ENCODE measurements at places on chromosomes 13 and 19.
A peak's percentile ranks its signal among the peaks of the same experiment; 100 is the strongest.

DNA sequence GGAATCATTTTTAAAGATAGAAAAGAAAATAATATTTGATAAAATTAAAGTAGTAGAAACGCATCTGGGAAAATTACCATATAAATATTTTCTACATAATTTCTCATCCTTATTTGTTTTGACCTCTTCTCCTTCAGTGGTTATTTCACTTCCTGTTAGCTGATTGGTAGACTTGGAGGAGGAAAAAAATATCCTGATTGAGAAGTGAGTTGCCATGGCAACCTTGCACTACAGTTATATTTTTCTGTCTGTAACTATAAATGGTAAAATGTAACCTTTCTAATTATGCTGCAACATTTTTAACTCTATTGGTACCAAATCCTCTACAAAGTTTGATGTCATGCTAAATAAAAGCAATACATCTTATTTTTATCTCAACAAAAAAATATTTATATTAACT lies 45.2 kb downstream of the SCEL start:
- DNase-seq, result no peak

- DNase-seq, result no peak
These were observed 130.9 kb downstream of the SHISA2 start for GRCh38 chr13:25920931-25921330.

DNA sequence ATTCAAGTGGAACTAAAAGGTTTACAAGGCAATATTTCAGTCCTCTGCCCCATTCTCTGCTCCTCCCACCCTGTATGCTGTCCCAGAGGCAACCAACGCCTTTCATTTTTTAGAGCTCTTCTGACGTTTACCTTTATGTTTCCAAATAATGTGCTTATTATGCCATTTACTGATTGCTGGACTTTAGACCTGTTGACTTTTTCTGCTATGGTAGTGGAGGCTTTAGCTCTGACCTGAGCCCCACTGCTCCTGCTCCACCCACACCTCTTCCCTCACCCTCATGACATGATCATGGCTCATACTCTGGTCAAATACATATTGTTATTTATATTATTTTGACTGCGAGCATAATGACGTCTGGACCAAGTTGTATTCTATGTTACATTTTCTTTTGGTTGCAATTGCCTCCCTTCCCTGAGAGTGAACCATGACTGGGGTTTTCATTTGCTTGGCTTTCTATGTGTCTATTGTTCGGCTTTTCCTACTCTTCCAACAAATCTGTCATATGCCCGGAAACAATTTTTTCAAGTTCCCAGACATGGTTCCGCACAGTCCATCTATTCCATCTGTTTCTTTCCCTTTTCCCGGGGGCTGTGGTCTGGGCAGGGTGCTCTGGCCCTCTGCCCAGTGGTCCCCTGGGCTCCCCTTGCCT lies 31.4 kb upstream of the GJB6 start:
- no peak for DNase-seq

DNA sequence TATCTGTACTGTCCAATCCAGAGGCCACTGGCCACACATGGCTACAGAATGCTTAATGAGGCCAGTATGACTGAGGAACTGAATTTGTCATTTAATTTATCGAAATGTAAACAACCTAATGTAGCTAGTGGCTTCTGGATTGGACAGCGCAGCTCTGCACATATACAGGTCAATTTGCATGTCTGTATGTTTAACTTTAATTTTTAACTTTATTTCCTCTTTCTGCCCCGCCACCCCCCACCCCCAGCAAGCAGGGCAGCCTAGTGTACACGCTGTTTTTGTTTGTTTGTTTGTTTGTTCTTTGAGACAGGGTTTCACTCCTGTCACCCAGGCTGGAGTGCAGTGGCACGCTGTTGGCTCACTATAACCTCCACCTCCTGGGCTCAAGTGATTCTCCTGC lies 15.5 kb downstream of the ZSWIM9 start:
- DNase-seq, result no peak

DNA sequence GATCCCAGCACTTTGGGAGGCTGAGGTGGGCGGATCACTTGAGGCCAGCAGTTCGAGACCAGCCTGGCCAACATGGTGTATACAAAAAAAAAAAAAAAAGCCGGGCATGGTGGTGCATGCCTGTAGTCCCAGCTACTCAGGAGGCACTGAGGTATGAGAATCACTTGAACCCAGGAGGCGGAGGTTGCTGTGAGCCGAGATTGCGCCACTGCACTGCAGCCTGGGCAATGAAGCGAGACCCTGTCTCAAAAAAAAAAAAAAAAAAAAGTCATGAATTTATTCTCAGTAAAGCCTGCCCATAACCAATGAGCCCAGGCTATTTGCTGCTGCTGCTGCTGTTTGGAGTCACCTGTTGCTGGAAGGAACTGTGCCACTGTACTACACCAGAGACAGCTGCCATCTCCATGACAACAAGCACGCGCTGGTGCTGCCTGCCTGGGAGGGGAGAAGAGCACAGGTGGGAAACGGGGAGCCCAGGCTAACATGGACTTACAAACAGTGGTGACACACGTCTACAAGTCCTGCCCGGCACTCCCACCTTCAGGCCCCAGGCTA lies 11.3 kb downstream of the ZFR2 start:
- no peak for DNase-seq

DNA sequence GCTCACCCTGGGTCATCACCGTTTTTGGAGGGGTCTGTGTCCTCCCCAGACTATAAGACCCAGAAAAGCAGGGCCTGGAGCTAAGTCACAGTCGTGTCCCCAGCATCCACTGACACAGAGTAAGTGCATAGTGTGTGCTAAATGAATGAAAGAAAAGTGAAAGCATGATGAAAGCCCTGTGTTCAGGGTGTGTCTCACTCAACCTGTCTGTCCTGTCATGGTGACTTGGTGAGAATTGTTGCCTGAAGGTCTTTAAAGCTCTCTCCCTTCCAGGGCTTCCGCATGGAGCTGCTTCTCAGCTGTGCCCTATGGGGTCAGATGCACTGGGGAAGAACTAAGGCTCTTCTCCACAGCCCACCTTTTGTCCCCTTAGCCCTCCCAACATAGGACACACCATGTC lies 20.5 kb upstream of the IGFL1 start:
- no peak for DNase-seq

DNA sequence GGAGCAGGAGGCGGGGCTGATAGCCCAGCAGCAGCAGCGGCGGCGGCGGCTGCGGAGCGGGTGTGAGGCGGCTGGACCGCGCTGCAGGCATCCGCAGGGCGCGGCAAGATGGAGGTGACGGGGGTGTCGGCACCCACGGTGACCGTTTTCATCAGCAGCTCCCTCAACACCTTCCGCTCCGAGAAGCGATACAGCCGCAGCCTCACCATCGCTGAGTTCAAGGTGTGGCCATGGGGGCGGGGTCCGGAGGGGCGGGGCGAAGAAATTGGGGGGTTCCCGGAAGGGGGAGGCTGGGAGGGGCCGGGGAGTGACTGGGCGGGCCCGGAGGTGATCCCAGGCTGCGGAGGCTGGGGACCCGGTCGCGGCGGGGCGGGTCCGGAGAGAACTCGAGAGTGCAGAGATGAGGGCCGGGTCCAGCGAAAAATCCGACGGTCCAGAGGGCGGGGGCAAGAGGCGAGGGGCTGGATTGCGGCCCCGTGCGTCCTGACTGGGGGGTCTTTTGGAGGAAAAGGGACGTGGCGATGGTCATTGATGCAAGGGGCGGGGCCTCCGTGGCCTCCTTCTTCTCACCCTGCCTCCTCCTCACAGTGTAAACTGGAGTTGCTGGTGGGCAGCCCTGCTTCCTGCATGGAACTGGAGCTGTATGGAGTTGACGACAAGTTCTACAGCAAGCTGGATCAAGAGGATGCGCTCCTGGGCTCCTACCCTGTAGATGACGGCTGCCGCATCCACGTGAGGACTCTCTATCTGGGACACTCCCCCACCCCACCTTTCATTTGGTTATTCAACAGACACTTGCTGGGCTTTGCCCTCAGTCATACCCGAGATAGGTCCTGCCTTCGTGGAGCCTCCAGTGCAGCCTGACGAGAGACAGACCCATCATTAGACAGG lies at the start of gene TBCB:
Gene TBCB (plus strand): TSS at position 16 of the 891 bp plus-strand sequence. CDS start 93 bp downstream, at position 109.
- no peak for DNase-seq

DNA sequence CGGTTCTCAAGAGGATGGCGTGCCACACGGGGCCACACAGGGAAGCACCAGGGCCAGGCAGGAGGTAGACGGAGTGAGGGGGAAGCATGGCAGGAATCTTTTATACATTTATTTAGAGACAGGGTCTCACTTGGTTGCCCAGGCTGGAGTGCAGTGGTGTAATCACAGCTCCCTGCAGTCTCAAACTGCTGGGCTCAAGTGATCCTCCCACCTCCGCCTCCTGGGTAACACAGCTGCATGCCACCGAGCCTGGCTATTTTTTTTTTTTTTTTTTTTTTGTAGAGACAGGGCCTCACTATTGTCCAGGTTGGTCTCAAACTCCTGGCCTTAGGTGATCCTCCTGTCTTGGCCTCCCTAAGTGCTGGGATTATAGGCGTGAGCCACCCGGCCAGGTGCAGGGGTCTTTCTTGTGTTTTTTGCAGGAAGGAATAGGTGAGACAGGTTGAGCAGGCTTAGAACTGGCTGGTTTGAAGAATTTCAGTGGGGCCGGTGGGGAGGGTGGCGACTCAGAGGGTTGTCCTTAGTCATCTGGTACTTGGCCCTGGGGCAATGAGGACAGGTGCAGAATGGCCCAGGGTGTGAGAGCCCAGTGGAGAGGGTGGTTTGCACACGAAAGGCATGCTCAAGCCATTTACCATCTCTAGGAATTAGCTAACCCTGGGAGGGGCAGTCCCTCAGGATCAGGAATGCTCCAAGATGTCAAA lies 7.6 kb downstream of the SSC5D start:
- DNase-seq, result no peak

DNA sequence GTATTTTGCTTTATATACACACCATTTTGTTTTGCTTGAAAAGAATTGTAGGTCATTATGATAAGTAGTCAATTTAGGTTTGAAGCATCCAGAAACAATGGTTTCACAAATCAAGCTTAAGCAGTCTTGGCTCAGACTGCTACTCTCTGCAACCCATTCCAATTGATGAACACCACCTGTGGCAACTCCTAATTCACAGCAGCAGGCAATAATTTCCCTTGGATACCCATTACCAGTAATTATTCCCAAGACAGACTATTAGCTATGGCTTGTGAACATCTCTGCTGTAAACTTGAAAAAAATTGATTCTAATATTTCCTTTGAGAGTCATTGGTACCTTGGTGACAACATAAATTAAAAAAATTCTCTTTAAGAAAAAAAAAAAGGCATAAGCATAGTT lies 299.3 kb upstream of the SLITRK6 start:
- no peak for DNase-seq

DNA sequence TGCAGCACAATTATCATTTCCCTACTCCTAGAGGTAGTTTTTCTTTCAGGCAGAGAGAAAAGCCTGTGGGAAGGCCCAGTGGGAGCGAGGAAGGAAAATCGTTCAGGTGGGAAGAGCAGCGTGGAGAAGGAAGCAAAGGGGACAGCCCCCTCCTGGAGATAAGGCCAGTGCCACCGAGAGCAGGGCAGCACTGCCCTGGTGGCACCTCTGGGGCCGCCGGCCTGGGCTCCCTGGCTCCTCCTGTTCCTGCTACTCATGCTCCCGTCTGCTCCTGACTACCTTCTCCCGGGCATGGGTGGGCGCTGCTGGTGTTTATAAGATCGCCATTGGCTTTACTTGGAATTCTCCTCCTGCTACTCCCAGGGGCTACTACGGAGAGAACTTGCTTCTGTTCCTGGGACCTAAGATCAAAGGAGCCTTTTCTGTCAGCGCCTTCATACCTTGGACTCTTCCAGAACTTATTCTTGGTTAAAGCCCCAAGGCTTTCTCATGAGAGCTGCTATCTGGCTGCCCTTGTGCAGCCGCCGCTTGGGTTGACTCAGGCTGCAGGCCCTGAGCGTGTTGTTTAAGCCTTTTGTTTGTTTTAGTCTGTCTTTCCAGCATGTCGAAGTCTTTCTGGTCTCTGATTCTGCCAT lies 3.7 kb upstream of the FLT1 start:
- no peak for DNase-seq

GRCh38 chr19:4369888-4370260 lies 26.5 kb downstream of the MPND start:
- no peak for DNase-seq

DNA sequence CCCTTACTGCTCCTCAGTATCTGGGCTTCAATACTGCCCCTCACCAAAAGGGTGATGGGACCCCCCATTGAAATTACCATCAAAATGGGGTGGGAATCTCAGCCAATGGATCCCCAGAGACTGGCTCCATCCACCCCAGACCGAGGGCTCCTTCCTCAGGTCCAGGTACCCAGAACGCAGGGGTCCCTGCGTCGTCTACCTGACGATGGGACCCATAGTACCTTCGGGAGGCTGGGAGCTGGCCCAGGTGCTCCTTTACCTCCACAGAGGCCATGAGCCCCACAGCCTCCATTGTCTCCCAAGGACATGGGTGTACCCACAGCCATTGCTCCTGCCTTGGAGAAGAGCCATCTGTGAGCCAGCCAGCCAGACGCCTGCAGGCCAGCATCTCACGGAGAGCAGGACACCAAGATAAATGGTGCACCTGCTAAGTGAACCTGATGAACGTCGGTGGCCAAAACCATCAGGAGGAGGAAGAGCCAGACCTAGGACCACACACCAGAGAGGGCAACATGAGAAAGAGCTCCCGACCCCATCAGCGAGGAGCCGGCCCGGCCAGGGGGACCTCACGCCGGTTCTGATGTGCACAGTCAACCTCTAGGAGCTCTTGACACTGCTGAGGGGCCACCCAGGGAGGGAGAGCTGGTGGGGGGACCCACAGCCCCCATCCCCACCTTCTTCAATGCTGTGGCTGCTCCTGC lies 156.8 kb upstream of the SOX1 start:
- peak; percentile 80 for DNase-seq

GRCh38 chr13:33577007-33577406 lies 240.9 kb upstream of the RFC3 start:
- no peak for DNase-seq

Data from osteocyte (in vitro differentiated cells).